Epithelial cell of prostate (primary cell): ENCODE measurements at places on chromosomes 5 and 9.
A peak's percentile ranks its signal among the peaks of the same experiment; 100 is the strongest.

GRCh38 chr5:109347252-109347888 lies 62.4 kb downstream of the PJA2 start:
- DNase-seq: no peak

DNA sequence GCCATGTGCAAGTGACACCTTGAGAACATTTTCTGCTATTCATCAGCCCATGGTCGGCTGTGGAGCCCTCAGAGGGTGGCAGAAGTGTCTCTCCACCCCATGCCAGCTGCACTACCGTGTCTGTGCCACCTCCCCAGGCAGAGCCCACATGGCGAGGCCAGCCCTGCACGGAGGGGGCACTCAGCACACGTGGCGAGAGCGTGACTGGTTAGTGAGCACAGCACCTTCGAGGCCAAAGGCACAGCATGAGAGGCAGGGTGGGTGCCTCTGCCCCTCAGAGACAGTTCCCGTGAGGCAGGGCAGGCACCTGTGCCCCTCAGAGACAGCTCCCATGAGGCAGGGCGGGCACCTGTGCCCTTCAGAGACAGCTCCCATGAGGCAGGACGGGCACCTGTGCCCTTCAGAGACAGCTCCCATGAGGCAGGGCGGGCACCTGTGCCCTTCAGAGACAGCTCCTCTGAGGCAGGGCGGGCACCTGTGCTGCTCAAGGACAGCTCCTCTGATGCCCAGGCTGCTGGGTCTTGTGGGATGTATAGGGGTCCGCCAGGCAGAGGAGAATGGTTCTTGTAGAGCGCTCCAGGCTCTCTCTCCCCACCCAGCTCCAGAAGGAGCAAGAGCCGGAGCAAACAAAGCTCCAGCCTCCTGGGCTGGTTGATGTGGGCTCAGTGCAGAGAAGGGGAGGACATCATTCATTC lies 179.8 kb upstream of the PPP1R26 start:
- no peak for DNase-seq

DNA sequence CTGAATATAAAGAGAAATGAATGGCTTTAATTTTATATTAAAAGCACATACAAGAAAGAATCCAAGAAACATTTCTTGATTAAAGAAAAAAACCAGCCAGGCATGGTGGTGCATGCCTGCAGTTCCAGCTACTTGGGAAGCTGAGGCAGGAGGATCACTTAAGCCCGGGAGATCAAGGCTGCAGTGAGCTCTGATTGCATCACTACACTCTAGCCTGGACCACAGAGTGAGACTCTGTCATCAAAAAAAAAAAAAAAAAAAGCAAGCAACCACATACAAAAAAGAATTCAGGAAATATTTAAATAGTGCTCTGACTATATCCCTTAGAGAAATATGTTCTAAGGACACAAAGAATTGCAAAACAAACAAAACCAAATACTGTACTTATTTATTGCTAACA lies 2.5 kb upstream of the PLAC8L1 start:
- no peak for DNase-seq

- no peak for DNase-seq
These were observed 8.3 kb downstream of the DIMT1 start for GRCh38 chr5:62395210-62395950.

DNA sequence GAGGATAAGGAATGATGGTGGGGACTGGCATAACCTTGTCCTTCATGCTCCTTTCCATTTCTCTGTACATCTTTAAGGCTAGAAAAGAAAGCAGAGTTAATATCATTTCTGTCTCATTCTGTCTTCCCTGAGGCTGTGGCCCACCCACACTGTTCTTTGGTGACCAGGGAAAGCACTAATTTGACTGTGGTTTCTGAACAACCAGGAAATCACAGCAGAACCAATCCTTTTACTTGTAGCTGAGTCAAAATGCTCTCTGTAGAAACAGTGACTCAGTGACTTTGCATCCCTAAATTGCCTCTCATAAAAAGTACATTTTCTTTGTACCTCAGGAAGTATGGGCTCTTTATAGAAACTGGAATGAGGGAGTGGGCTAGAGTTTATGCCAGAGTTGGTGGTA lies 28.1 kb downstream of the IL33 start:
- DNase-seq: peak; percentile 63

GRCh38 chr5:78964889-78965288 lies 20.2 kb downstream of the ARSB start:
- DNase-seq: no peak

DNA sequence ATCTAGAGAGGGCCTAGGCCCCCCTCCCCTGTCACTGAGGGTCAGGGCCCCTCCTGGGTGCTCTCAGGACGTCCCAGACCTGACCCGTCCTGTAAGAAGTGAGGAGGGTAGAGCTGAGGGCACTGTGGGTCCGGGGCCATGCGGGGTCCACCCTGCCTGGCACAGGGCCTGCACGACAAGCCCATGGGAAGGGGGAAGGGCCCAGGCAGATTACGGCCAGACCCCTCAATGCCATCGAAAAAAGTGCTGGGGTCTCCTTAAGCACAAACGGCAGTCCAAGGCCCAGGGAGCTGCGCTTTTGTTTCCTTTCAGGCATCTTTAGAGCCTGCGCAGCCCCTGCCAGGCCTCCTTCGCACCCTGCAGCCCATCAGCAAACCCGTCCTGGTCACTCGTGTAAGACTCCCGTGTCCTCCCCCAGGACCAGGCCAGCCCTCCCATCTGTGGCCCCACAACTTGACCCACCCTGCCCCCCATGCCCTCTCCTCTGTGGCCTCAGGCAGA lies 4.4 kb upstream of the EXOC3 start:
- DNase-seq: no peak

- no peak for DNase-seq
These were observed 164.9 kb downstream of the NR3C1 start for GRCh38 chr5:143238620-143239019.

DNA sequence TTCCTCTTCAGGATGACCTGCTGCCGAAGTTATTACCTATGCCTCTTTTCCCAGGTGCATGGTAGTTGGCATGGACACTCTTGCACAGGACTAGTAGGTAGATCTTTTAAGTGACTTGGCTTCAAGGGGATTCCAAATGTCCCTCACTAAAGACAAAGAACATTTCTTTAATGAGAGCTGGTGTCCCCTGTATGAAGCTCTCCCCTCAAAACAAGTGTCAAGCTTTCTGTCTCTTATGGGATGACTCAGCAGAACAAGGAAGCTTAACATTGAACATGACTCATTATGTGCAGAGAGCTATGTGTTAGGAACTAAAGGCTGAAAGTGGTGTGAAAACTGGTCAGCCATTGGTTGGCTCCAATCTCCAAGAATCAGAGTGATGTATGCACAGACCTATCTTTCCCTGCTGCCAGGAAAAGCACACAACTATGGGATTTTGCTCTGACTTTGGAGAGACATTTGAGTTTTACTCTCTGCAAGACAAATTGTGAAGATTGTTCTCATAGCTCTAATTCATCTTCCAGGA lies 120.5 kb downstream of the PRDM6 start:
- DNase-seq: peak; percentile 85

DNA sequence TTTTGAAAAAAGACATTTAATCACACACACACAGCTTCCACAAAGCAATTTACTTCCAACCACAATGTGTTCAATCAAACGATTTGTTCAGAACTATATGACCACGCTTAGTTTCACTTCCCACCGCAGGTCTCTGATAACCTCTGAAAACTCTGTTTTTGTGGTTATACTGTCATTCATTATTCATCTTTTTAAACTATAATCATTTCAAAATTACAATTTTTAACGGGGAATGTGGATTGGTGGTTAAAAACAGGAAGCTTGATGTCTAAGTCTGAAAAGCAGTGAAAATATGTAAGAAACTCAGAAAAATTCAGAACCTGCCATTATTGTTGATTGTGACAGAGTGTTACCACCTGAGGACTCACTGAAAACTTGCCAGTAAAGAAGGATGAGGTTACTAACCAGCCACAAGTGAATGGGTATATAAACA lies 12.7 kb upstream of the TMEM174 start:
- DNase-seq: no peak

GRCh38 chr9:91800473-91801030 lies 149.5 kb downstream of the ROR2 start:
- DNase-seq: no peak
